ENCODE measurements at places on chromosomes 16 and 17.

GRCh38 chr16:79966226-79966625 lies 365.7 kb upstream of the MAF start:
- DNase-seq: no peak

DNA sequence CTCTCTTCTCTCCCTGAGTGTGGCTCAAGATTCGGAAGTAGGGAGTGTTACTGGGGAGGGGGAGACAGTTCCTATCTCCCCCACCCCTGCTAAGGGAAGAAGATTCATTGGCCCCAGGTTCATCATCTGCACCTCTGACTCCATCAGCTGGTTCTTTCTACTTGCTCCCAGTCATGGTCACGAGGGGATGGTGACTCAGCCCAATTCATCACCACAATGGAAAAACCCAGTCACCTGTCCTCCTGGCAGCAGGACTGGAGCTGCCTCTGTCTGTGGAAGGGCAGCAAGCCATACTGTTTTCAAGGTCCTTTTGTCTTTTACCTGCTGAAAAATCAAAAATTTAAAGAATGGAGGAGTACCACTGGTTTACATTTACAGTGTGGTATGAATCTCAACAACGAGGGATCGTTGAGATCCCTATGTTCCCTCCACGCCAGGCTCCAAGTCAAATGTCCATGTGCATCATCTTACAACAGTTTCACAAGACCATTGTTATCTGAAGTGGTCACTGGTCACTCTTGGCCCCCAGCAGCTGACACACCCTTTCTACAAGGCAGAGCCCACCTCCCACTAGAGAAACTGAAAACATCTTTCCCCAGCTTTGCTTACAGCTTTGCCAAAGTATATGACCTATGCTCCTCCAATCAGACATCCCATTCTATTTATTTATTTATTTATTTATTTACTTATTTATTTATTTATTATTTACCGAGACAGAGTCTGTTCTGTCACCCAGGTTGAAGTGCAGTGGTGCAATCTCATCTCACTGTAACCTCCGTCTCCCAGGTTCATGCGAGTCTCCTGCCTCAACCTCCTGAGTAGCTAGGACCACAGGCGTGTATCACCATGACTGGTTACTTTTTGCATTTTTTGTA lies 40.4 kb upstream of the NDRG4 start:
- DNase-seq: peak; percentile 53

DNA sequence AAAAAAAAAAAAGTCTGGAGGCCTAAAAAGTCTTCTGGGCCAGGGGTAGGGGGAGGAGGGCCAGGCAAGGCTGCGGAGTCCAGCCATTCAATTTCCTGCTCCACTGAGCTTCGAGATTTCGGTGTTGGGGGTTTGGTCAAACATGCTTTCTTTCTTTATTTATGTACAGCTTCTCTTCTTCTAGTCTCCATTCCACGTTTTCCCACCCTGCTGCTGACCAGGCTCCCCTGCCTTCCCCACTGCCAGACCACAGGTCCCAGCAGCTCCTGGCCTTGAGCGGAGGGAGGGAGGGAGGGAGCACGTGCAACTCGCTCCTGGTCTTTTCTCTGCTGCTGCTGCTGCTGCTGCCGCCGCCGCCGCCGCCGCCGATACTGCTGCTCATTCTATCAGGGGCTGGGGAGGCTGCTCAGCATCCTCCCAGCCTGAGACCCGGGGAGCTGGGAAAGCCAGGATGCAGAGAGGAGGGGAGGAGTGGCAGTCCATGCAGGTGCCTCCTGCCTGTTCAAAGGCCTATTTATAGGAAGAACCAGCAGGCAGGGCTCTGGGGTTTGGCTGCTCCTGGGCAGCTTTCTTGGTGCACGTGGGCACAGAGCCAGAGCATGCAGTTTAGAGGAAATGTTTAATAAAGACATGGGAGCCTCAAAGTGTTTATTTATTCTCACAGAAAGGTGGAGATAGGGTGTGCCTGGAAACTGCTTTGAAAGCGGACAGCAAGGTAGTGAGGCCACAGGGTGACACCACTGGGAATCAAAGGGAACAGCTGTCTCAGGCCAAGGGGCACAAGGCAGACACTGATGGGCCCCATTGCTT lies 23.4 kb upstream of the ZFHX3 start:
- no peak for DNase-seq

- DNase-seq: no peak
Observed at GRCh38 chr17:5219536-5219935, 15.1 kb downstream of the SCIMP start.

DNA sequence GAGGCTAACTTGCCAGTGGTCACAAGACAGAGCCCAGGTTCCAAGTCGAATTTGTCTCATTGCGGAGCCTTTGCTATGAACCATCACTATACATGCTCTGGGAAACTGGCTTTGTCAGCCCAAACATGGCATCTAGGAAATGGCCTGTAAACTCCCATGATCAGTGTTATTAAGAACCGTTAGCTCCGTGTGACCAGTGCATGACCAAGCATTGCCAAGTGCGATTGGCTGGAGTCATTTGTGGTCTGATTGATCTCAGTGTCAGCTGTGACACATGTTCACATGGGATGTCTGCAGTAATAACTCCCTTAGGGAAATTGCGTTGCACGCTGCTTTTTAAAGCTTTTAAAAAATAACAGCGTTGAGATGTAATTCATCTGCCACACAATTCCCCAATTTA lies 18.6 kb upstream of the CDH3 start:
- no peak for DNase-seq

DNA sequence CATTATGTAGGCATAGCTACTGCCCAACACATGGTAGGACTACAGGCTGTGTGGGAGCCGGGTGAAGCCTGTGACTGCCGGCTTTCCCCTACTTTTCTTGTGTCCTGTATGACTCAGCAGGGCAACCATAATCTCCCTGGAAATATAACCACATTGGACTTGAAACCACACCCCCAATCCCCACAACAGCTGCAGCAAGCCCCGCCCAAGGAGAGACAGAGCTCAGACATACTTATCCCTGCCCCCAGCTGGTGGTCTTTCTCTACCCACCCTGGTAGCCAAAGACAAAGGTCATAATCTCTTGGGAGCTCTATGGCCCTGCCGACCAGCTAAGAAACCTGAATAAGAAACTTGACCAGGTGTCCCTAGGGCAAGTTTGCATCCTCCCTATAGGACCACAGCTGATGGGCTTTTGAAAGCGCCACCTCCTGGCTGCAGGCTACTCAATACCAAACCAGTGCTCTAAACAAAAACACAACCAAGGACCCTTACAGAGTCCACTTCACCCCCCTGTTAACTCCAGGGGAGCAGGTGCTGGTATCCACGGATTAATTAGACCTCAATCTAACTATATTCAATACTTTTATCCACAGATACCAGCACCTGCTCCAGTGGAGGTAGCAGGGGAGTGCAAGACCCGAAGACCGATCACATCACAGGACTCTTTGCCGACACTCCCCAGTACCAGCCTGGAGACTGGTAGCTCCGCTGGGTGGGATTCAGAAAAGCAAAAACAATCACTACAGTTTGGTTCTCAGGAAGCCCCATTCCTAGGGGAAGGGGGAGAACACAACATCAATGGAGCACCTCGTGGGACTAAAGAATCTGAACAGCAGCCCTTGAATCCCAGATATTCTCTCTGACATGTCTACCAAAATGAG lies 91.2 kb downstream of the IRX5 start:
- no peak for DNase-seq

GRCh38 chr16:48541108-48541786 lies 68.7 kb downstream of the N4BP1 start:
- no peak for DNase-seq

DNA sequence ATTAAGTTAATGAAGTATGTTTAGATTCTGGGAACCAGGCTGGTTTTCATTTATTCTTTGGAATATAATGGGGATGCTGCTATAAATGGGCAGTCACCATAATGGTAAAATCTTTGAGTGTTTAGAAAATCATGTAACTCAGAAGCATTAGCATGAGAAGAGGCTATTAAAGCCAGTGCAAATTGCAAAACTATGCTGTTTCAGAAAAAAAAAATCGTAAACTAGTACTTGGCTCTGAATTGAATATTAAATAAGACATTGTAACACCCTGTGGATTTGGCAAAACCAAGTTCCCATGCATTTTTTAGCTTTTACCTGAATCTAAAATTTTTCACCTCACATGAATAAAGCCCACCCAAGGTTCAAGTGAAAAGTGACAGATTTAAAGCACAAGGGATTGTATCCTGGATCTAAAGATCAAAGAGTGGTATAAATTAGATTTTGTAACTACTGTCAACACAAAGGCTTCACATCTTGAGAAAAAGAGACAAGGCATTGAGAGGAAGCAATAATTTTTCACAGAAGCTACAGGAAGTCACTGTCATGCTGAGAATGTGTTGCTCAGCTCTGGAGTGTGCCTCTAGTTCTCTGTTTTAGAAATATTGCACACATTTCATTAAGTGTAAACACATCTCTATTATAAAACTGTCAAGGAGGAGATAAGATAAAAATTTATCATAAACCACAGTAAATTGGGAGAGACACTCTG lies 142.2 kb downstream of the ABCA8 start:
- no peak for DNase-seq

DNA sequence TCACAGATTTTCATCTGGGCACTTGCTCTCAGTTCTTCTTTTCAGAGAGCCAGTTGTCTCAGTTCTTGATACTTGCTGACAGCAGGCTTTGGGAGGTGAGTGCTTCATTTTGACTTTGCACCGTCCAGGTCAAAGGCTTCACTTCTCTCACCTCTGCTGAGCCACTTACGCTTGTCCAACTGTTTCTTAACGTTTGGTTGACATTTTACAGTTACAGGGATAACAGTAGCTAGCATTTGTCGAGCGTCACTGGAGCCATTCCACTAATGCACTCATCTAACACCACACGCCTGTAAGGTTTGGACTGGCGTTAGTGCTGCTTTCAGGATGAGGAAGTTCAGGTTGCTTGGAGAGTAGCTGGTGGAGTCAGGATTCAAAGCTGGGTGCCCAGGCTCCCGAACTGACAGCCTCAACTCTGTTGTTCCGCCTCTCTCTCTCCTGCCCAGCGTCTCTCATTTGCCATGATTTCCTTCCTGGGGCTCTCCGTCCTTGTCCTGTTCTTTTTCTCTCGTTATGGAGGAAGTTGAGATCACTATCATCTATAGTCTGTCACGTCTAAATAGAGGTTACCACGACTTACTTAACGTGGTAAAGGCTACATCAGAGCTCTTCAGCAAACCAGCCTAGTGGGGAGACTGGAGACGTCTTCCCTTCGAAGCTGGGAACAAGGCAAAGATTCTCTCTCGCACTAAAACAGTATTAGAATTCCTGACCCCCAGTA lies 220.8 kb downstream of the RPTOR start:
- no peak for DNase-seq

DNA sequence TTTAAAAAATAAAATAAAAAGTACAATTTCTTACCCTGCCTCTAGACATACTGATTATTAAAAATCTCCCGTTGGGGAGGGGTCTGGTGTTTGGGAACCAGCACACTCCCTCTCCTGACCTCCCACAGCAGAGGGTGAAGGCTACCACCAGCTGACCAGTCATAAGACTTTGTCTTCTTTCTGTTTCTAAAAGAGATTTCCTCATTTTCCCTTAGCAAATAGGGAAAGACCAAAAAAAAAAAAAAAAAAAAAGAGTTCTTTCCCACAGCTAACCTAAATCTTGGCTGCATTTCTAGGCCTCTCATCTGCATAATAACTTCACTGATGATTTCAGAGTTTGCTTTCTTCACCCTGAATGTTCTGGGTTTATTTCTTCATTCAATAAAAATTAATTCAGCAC lies 30.3 kb downstream of the CDK5RAP3 start:
- no peak for DNase-seq

DNA sequence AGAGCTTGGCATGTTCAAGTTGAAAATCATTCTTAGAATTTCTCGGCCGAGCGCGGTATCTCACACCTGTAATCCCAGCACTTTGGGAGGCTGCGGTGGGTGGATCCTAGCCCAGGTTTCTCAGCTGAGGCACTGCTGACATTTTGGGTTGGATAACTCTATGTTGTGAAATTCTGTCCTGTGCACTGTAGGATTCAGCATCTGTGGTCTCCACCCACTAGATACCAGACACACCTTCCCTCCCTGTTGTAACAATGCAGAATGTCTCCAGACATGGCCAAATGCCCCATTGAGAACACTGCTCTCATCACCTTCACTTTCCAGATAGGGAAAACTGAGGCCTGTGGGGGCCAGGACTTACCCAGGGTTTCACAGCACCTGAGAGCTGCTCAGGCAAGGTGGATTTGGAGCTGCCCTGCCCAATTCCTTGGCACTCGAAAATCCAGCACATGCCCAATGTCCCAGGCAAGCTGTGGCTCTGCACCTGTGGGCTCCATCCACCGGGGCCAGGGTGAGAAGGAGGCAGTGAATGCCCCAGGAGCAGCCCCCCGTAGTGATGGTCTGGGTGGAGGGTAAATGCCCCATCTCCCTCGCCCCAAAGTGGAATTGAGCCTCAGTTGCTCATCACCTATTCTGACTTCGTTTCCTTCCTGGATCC lies 20.2 kb upstream of the TVP23A start:
- no peak for DNase-seq

DNA sequence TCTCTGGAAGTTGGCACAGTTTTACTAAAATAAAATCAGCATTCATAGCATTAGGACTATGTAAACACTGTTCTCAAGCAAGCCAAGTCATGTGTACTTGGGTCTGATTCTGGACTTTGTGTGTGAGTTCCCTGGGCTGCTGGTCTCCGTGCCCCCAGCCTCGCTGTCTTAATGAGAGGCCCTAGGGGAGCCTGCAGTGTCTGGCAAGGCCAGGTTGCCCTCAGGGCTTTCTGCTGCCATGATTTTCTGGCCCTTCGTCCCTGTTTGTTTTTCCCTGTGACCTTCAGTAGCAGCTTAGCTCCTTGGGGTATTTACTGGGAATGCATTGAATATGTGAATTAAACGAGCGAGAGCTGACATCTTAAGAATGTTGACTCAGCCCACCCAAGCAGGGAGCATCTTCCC lies 161.8 kb downstream of the RPTOR start:
- DNase-seq: no peak

DNA sequence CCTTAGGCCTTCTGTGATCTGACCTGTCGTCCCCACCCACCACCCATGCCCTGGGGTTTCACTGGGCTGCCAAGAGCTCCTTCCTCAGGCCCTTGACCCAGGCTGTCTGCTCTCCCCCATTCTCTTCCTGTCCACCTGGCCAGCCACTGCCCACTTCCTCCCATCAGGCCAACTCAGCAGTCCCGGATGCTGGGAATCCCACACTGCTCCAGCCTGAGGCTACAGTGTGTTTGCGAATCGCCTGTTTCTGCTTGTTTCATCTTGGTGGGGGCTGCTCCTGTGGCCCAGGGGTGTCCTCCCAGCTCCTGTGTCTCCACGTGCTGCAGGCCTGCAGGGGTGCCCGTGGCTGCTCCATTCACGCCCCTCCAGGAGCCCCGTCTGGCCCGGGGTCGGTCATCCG lies 839 bp upstream of the METRN start:
- DNase-seq: no peak

GRCh38 chr16:27551036-27551435 lies 1.1 kb downstream of the KATNIP start:
- DNase-seq: no peak

All from stimulated activated CD8-positive, alpha-beta memory T cell treated with anti-CD3 and anti-CD28 coated beads, Interleukin-15, amount 100 ng/mL, for 48 hours (primary cell).